NCI-H1436 (cell line): ENCODE measurements at places on chromosomes 6 and 20.

- DNase-seq = no peak
Observed at GRCh38 chr6:154613137-154613676, 102.7 kb upstream of the CNKSR3 start.

DNA sequence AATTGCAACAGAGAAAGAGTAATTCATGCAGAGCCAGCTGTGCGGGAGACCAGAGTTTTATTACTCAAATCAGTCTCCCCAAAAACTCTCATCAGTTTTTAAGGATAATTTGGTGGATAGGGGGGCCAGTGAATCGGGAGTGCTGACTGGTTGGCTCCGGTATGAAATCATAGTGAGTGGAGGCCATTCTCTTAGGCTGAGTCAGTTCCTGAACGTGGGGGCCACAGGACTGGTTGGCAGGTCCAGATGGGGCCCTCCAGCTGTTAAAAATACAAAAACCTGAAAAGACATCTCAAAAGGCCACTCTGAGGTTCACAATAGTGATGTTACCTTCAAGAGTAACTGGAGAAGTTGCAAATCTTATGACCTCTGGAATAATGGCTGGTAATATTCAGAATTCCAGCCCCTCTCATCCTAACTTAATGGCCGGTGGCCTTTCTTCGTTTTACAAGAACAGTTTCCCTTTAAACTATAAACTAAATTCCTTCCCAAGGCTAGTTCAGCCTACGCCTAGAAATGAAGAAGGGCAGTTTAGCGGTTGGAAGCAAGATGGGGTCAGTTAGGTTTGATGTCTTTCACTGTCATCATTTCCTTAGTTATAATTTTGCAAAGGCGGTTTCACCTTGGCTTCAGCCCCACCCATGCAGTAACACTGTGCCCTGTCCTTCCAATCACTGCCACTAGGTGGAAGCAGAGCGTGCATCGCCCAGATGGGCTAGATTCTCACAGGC, 6.8 kb upstream of the MICA start:
- DNase-seq = peak; percentile 54

- no peak for DNase-seq
Observed at GRCh38 chr6:150186129-150186898, 43.5 kb downstream of the PPP1R14C start.

DNA sequence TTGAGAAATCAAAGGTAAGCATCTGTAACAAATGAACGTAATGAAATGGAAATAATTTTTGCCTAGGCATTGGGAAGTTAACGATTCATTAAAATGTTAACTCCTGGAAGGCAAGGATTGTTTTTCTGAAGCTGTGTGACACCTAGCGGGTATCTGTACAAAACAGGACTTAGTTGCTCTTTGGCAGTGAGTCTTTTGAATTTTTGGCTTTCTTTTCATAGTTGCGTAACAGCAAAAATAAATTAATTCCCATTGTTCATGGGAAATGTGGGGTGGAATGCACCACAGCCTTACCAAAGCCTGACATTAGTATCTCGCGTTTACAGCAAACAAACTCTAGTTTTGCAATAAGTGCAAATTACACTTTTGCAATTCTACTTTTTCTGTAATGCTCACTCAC, 92.7 kb upstream of the DTNBP1 start:
- DNase-seq = no peak

- DNase-seq = peak; percentile 58
Observed at GRCh38 chr6:5422321-5422915, 161.1 kb downstream of the FARS2 start.

GRCh38 chr6:69763763-69764162, 33.0 kb downstream of the LMBRD1 start:
- DNase-seq = no peak

GRCh38 chr20:24918579-24919566, 30.2 kb upstream of the CST7 start:
- no peak for DNase-seq

GRCh38 chr6:35223396-35223795, 9.6 kb downstream of the SCUBE3 start:
- DNase-seq = no peak

DNA sequence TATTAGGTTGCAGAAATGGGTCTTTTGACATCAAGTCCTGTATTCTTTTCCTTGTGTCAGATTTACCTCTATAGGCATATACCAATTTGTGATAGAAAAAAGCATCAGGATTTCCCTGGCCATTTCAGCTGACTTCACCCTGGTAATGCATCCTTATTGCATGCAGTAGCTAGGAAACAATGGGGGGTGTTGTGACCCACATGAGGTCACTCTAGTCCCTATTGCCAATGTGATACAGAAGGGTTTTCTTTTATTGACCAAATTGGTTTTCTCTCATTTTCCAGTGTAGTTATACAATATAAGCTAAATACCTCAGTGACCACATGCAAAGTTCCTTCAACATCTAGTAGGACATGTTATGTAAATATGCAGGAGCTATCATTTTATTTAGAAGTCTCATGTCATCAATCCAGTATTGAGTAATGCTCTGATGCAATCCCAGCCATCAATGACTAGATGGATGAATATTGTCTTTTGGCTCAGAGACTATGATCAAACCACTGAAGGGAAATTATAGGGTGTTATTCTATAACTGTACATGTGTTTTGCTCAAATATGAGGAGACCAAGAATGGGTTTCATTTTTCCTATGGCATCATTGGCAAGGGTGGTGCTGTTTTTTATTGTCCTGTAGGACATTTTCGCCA, 177.7 kb downstream of the KLHL32 start:
- no peak for DNase-seq

DNA sequence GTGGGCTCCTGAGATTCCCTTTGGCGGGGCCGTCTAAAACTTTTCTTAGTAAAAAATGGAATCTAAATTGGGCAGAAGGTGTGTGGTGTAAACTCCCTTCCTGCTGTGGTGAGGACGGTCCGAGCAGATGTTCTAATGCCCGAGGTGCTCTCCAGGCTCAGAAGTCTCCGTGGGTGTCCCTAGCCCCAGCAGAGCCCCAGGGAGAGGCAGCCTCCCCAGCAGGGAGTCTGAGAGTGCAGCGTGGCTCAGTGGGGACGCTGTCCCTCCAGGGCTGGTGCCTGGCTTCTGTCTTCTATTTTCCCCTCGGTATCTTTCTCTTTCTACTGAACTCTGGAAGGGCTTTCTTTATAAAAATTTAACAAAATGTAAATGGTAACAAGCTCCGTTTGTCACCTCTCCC, 208.2 kb downstream of the SMOC2 start:
- no peak for DNase-seq

DNA sequence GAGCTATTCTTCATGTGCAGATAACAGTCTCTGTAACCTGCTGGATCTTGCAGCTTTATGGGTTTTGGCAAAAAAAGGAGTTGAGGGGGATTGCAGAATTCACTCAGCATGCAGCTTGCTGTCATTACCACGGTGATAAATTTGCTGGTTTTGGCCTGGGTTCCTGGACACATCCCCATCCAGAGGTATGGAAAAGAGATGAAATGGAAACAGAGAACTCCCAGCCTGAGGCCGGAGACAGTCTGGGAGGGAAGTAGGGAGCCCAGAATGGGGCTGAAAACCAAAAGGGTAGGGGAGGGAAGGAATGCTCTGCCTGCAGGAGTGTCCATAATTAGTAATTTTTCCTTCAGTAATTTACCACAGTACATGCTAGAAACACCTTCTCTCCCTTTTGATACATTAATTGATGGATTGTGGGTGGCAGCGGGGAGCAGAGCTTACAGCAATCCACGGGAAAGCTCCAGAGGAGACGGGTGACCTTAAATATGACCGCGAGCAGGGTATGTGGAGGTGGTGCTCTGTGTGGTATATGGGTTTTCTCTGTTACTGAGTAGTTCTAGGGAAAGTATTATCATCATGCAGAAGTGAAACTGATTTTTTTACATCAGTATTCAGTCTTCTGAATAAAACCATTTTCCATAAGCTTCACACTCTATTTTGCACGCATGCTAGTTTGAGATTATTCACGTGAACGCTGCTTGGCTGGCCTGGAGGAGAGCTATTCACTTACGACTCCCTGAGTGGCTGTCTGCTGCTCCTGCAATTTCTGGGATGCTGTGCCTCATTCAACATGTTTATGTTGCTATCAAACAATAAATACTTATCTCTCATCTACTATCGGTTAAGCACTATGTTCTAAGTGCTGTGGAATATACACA, 66.3 kb upstream of the KCNK16 start:
- no peak for DNase-seq

DNA sequence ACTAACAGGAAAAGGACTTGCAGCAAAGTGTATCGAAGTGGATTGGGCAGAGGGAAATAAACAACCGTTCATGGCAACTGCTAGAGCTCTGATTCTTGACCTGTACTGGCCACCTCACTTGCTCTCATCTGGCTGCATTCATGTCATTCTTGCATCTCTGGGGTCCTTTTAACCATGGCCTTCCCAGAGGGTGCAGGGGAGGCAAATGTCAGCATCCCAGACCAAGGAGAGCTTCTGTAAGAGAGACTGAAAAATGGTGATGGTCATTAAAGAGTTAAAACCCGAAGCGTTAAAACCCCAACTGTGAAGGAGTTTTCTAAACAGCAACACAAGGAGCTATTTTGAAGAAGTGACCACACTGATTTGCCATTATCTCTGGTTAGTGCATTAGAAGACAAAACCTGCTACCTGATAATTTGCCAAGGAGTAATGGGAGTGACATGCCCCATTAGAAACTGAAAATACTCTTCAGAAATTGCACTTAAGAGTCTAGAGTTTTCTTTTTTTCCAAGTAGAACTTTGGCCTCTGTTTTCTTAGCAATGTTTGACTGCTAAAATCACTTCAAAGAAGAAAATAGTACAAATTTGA, 62.4 kb downstream of the APCDD1L start:
- no peak for DNase-seq

DNA sequence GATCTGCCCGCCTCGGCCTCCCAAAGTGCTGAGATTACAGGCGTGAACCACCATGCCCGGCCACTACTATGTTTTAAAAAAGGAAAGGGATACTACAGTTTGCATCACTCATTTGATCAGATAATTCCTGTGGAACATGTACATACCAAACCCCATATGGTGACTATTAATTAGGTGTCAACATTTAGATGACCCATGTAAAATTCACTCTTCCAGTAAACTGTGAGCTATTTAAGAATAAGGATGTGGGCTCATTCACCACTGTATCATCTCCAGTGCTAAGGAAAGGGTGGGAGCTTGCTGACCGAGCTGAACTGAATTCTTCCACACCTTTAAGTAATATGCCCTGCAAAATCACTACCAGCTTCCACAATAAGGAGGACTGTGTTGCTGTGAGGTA, 127.5 kb downstream of the BTBD9 start:
- DNase-seq = no peak

GRCh38 chr20:59742351-59743095, 138.2 kb downstream of the PHACTR3 start:
- no peak for DNase-seq

DNA sequence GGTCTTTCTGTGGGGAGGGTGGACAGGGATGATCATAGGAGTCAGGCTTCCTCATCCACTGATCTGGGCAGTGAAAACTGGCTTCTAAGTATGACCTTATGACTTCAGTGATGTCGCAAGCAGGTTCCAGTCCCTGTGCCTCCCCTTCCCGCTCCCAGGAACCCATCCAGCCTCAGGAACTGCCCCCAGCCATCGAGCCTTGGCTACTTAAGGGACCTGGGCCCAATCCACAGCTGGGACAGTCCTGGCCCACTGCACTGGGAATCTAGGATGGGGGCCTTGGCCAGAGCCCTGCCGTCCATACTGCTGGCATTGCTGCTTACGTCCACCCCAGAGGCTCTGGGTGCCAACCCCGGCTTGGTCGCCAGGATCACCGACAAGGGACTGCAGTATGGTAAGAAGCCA, at the start of gene LBP:
LBP (plus strand) TSS at position 236 of the 405 bp plus-strand sequence; CDS start at position 271, 35 bp downstream.
- no peak for DNase-seq

DNA sequence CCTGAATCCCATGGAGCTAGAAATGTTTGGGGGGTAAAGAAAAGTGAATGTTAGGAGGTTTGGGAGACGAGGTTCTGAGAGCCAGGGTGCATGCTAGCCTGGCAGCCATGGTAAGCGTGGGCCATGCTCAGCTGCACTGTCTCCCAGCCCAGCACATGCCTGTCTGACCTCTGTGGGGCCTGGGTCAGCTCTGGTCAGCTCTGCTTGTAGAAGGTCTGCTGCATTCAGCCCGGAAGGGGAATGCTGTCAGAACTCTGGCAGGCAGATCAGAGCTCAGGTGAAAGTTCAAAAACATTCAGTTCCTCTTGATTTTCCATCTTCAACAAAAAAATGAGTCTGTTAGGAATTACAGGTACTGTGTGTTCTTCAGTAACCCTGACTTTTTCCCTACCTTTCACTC, 5.8 kb upstream of the GNRH2 start:
- no peak for DNase-seq
